ENCODE measurements at places on chromosomes 3 and 15.

GRCh38 chr15:58840048-58840447, 68.9 kb downstream of the MINDY2 start:
- no peak for DNase-seq

- DNase-seq: no peak
Measured at GRCh38 chr3:164852866-164853265, 225.4 kb downstream of the SI start.

GRCh38 chr3:33215739-33216138, 2.9 kb downstream of the SUSD5 start:
- no peak for DNase-seq

DNA sequence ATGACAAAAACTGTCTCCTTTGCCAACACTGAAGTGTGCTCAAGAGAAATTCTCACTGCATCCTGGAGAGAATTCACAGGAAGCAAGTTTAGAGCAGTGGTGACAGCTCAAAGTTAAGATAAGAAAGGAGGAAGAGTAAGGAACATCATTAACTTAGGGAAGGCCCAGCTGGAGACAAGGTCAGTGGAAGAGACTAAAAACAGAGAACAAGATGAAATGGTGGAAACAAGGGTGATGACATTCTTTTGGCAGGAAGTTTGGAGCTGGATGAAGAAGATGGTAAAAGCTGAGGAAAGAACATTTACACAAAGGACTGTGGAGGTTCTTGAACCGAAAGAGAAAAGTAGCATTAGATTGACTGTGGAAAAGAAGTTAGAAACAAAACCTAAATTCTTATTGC, 6.7 kb upstream of the SUCLG2 start:
- DNase-seq: no peak

- DNase-seq: no peak
Measured at GRCh38 chr3:10205451-10206165, 40.9 kb downstream of the IRAK2 start.

GRCh38 chr15:48798319-48798718, 12.6 kb downstream of the CEP152 start:
- DNase-seq: no peak

DNA sequence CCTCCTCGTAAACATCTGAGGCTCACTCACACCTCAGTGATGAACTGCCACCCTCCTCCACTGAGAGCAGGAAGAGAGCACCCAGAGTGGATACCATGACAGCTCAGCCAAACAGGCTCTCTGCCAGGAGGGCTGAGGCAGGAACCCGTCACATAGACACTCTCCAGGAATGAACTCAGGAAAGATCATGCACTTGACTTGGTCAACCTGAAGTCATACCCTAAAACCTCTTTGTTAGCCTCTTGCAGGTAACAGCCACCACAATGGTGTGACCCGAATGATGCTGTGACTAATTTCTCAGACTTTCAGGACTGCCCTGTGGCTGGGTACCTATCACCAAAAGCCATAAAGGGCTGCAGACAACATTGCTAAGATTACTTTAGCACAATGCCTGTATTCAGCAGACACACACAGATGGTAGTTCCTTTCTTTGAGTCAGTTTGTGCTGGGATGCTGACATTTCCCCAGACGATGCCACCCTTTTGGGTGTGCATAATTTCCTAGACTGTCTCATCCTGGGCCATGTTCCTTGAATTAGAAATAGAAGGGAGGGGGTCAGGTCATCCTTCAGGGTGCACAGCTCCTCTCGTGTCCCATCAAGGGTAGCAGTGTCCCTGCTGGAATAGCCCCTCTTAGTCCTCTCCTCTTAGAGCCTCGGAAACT, 30.3 kb downstream of the CX3CR1 start:
- no peak for DNase-seq

DNA sequence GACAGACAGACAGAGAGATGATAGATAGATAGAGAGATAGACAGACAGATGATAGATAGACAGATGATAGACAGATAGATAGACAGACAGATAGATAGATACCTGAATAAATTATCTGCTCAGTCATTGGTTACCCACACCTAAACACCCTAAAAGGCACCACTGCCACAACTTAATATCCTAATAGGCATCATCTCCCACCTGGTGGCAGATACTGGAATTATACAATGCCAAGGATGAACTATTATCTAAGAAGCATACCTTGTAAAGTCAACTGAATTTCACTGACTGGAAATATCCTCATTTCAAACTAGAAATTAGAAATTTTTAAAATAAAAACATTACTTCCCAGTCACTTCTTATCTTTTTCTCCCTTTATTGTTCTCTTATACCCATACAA, 19.4 kb upstream of the ATP8B4 start:
- DNase-seq: no peak

DNA sequence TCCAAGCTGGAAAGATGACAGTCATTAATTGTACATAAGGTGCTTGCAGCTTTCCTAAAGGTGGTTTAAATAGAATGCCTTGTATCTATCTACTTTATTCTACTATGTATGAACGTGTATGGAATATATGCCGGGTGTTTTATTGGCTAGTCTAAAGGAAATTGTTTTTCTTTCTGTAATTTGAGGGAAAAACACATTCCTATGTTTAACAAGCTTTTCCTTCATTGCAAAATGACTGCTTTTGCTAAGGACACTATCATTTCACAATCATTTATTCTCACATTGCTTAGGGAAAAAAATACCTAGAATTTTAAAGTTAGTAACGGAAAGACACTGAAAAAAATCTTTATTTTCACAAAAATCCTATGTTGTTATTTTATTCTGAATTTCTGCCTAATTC, 141.7 kb downstream of the WDR76 start:
- no peak for DNase-seq

GRCh38 chr3:67635257-67635656, 19.2 kb downstream of the SUCLG2 start:
- peak; percentile 24 for DNase-seq

DNA sequence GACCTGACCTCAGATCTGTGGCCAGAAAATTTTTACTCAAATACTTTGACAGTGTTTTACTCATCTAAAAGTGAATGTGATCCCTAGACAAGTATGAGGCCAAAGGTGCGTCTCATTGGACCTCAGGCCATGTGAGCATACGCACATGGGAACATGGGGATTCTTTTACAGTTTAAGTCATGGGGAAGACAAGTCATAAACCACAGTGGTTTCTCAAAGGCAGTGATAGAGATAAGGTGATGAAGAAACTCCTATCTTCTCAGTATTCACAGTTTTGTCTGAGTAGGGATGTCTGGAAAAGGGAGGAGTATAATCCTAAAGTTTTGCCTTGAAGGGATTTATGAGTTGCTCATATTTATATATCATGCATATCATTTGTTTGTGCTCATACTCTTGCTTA, 173.8 kb downstream of the FNDC3B start:
- peak; percentile 31 for DNase-seq

DNA sequence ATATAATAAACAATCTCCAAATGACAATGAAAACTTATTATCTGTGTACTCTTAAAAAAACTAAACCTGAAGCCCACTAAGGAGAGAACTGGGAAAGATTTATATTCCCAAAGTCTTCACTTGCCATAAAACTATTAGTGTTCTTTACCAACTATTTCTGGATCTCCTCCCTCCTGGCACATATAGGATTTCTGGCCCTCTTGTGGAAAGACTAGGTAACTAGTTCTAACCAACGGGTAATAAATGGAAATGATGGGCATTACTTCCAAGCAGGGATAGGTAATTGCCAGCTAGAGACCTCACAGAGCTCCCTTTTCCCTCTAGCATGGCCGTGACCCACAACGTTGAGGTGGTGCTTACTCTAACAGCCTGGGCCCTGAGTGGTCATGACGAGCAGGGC, 110.1 kb downstream of the DNAH12 start:
- DNase-seq: no peak

DNA sequence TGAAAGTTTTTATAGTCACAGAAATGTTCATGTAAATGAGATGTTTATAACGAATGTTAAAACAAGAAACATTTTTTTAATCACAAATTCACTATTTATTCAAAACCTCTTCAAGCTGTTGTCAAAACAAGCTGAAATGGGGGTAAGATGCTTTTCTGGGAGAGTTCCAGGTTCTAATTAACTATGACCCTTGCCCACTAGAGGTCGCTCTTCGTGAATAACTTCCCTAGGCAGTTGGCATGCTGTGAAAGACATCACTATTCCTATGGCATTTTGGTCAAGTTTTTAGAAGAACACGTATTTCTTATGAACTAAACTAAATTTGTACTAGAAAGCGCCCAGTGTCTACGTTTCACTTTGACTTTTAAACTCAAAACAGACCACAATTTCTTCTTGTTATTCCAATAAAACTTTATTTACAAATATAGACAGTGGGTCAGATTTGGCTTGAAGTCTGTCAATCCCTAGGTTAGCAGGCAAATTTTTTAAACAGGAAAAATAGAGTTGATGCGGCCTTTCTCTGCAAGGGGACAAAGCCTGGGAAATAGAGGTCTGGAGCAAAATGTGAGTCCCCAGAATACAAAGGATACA, 62.8 kb upstream of the CMTM8 start:
- DNase-seq: peak; percentile 51

DNA sequence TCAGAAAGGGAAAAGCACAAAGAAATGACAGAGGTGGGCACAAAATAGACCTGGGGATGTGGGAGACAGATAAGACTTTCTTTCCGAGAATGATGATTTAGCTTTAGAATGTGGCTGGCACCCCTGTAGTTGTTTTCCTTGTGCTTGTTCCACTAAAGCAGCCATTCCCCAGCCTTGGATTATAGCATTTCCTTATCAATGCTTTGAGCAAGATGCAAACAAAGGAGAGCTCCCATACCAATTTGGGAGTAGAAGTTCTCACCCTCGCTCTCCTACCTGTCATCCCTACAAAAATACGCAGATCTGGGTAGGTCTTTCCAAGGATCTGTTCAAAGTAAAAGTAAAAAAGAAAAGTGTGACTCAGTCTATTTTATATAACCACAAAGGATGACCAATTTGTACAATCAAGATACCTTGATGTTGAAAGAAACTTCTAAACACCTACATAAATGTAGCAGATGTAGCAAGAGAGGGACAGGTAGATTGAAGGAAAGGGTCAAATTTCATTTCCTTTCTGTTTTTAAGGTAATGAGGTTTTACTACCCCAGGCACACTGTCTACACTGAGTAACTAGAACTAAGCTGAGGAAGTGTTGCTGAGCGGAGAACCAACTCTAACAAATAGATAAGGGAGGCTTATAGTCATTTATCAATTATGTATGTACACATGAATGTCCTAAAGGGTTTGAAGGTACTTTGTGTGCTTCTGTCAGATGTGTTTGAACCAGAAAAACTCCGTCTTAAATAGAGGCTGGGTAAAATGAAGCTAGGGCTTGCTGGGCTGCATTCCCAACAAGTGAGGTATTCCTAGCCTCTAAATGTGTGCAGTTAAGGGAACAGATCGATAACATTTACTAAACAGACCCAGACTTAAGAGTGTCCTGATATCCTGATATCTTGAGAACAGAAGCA, 91.1 kb upstream of the LRRN1 start:
- no peak for DNase-seq

DNA sequence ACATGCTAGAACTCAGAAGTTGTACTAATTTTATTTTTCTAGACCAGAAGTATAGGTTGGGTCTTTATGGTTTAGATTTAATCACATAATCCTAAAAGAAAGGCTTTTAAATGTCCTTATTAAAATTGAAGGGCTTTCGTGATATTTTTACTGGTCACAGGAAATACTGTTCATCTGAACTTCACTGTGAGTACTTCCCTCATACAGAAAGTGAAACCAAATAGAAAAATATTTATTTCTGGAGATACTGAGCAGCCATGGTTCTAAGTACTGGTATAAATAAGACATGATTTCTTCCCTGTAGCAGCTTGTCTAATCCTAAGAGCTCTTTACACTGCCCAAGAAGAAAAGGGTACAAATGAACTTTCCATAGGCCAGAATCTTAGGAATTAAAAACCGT, 2.0 kb downstream of the SNRK start:
- DNase-seq: no peak

DNA sequence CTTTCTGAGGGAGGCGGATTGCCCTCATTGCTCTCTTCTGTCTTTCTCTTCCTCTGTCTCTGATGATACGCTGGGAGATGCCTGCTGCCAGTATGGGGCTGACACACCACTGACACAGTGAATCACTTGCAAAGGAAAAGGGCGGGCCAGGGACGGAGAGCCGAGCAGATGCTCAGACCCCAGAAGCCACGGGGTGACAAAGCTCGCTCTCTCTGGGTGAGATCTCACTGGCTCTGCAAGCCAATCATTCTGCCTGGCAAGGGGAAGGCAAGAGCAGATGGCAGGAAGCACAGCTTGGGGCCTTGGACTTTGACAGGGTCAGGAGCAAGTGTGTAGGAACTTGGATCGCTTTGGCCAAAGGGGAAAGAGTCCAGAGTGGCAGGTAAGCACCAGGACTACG, 198.7 kb downstream of the NTRK3 start:
- DNase-seq: no peak

GRCh38 chr3:100043271-100043670, 71.0 kb downstream of the FILIP1L start:
- no peak for DNase-seq

DNA sequence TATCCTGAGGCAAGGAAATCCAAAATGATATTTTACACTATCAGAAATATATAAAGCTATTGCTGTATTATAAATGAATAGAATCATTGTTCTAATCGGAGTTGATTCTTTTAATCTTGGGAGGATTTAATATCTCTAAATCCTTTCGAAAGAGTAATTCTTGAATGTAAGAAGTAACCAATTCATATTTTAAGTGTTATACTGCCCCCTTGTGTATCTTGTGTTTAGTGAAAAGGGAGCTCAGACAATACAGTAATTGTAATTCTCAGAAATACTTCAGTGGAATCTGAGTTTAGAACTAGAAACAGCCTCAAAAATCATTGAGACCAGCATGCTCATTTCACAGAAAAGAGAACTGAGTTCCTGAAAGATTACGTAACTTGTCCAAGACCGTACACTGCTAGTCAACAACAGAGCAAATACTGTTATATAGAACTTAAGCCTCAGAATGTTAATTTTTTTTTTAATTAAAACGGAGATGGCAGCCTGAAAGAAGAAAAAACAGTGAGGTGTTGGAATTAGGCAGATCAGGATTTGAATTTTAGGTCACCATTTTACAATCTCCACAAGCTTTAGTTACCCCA, 42.9 kb downstream of the PLCH1 start:
- no peak for DNase-seq

- DNase-seq: no peak
Measured at GRCh38 chr3:194906970-194907629, 221.4 kb downstream of the FAM43A start.

- no peak for DNase-seq
Measured at GRCh38 chr3:8837162-8837561, 67.7 kb upstream of the OXTR start.
